ENCODE measurements at places on chromosomes 3 and 15.

GRCh38 chr3:196440696-196441095 is 8.5 kb upstream of the UBXN7 start:
- no peak for DNase-seq

GRCh38 chr3:108153451-108153981 is 62.7 kb upstream of the CD47 start:
- DNase-seq, result no peak

DNA sequence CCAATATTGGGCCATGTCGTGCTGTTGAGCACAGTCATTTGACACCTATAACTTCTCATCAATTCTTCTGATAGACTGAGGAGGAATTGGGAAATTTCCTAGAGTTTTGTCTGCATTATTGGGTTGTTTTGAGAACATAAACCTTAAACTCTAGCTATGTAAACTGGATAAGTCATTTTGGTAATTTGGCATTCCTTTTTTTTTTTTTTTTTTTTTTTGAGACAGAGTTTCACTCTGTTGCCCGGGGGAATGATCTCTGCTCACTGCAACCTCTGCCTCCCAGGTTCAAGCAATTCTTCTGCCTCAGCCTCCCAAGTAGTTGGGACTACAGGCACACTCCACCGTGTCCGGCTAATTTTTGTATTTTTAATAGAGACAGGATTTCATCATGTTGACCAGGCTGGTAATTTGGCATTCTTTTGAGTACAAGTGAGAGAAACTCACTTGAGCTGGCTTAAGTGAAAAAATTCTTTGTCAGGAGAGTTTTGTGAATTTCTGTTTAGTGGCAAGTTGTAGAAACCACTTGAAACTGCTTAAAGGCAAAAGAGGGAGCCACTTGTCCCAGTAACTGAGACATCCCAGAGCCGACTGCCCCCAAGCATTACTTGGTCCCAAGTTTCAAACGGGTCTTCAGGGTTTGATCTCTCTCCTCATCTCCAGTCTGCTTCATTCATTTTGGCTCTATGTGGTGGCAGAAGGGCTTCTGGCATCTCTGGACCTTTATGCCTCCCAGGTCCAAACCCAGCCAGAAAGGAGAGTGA is 34.9 kb downstream of the FLNB start:
- DNase-seq, result no peak

DNA sequence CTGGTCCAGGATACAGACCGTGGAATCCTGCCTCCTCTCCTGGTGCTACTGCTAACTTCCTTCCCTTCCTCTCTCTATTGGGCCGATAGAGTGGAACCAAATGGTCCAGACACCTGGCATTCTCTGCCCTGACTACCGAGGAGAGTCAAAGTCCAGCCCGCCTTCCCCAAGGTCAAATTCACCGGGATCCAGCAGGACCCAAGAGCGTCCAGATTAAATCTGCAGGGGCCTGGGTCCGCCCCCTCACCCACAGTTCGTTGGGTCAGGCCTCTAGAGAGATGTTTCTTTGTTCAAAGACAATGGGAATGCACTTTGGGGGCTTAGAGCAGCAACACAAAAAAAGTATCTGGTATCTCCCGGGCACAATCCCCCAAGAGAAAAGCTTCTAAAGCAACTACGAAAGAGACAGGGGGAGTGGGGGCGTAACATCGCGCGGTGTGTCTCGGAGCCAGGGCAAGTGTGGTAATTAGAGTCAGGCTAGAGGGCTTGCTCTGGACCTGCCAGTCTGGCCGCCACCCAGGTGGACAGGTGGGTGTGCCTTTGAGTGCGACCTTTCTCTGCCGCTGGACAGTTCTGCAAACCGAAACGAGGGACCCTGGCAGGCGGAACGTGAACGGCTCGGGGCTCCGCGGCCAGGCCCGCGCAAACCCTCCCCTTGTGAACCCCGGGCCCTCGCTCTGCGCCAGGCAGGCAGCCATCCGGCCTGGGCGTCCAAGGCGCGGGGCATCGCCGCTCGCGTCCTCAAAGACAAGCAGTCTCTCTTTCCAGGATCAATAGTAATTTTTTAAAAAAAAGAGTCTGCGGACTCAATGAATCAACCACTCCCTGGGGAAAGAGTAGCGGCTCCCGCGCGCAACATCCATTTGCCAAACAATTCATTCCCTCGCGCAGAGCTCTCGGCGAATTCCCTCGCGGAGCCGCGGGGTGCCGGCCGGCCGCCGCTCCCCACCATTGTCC is 806 bp downstream of the KLHL25 start:
- DNase-seq, result no peak

DNA sequence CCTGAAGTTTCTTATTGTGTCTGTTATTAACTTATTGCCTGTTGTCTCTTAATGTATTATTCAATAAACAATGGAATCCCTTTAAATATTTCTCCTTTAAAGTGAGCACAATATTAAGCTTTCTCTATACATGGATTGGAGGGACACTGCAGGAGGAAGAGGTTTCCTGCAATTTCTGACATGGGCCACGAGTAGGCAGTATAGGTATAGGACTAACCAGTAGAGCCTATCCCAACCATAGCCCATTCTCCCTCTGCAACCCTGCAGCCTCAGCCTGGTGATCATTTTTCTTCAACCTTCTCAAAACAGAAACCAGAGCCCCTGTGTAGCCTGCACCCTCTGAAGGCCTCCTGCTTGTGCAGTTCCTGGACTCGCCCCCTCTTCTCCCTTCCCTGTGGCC is 124.8 kb downstream of the NEK10 start:
- DNase-seq, result no peak

DNA sequence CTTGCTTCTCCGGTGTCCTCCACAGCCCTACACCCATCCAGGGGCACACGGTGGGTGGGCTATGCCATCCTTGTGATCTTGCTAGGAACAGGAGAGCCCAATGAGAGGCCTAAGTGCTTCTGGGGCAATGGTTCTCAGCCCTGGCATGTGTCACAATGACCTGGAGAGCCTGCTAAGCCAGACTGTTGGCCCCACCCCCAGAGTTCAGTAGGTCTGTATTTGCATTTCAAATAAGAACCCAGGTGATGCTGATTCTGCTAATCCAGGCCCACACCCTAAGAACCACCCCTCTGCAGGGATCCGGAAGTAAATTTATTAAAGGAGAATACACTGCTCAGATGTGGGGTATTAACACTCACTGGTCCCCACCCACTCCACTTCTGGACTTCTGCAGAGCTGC is 57.9 kb downstream of the RORA start:
- DNase-seq, result no peak

DNA sequence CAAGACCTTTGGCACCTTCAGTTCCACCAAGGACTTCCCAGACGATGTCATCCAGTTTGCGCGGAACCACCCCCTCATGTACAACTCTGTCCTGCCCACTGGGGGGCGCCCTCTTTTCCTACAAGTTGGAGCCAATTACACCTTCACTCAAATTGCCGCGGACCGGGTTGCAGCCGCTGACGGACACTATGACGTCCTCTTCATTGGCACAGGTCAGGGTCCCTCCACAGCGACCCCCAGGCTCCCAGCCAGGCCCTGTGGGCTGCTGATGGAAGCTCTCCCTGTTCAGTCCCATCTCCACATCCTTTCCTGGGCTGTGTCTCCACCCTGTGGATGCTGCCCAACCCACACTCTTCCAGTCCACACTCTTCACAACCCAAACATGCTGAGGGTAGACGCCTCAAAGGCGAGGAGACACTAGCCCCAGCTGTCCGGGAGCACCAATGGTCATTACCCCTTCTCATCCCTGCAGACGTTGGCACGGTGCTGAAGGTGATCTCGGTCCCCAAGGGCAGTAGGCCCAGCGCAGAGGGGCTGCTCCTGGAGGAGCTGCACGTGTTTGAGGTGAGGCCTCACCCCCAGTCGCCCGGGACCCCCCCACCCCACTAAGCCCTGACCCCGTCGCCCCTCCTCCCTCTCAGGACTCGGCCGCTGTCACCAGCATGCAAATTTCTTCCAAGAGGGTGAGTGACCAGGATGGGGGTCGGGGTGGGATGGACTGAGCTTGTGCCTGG is 4.3 kb upstream of the LSMEM2 start:
- DNase-seq, result no peak

Measured in DMS79 treated with DMSO at 0.1 percent for 48 hours (cell line).